Kidney epithelial cell (primary cell): ENCODE measurements at places on chromosomes 12 and 14. TPM values are rescaled to one million over a fixed set of nuclear protein-coding genes. Genes with fewer than 3 reads are reported as not detected.

TCL1A gene
- total RNA-seq, result not detected in 2 replicates

GRCh38 chr14:55297611-55298499, 26.6 kb downstream of the FBXO34 start:
- DNase-seq, result no peak

KIF5A gene
- total RNA-seq, result 1.2 and 1.9 TPM in 2 replicates

SVOP gene
- not detected in 2 replicates for total RNA-seq

IFNG-AS1 gene
- total RNA-seq, result not detected in 2 replicates

DNA sequence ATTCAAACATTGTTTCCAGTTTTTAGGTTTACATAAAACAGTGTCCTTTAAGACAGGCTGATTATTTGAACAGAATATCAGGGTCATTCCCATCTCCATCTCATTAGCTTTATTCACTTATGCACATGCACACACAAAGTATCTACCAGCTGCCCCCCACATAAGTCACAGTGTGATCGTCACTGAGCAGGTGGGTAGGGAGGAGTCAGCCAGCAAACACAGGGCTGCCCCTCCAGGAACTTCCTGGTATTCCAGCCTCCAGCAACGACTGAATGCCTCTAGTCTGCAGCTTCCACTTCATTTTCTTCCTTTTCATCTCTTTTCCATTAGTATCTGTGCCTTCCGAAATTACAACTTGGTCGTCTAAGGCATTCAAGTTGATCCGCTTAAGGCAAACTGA, 48.8 kb upstream of the FOXN3 start:
- DNase-seq, result no peak

SLC38A4 gene
- not detected in 2 replicates for total RNA-seq

HOXC5 gene
- 0.50 TPM in 1 of 2 replicates, not detected in the other for total RNA-seq

DNA sequence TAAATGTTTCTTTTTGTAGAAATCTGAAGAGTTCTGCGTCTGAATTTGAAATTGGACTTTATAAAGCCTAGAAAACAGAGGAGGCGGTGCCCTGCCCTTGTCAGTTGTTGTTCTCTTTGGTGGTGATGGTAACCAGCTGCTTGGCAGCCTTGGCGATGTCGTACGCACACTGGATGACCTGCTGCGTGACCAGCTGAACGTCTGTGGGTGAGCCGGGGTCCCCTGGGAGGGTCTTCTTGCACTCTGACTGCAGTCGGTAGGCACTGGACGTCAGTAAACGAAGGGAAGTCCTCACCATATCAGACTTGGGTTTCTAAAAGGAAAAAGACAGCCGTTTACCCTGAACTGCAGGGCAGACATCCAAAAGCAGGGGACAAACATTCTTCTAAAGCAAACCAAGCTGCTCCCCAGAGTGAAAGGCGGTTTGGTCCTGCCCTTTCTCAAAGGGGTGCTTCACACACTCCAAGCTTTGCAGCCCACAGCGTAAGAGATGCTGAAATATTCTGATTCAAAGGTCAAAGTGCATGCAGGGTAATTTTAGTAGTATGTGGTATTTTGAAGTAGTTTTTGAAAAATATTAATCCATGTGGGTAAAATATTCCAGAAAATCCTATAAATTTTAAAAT, 32.9 kb downstream of the TCHP start:
- no peak for DNase-seq

DNA sequence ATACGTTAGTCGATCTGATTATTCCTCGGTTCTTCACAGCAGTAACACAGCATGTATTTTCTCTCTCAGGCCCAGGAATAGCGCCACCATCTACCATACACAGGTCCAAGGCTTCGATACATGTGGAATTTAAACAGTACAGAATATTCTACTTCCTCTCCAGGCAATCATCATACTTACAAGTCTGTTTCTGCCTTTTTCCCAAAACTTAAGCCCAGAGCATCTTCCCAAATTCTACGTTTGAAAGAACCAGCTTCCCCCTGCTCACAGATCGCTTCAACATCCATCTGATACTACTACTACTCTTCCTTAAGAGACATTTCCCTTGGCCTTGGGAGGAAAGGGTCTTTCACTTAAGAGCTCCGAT, 626 bp downstream of the TXNDC16 start:
- no peak for DNase-seq

GRCh38 chr14:100132903-100133510, 26.4 kb downstream of the DEGS2 start:
- no peak for DNase-seq

DNA sequence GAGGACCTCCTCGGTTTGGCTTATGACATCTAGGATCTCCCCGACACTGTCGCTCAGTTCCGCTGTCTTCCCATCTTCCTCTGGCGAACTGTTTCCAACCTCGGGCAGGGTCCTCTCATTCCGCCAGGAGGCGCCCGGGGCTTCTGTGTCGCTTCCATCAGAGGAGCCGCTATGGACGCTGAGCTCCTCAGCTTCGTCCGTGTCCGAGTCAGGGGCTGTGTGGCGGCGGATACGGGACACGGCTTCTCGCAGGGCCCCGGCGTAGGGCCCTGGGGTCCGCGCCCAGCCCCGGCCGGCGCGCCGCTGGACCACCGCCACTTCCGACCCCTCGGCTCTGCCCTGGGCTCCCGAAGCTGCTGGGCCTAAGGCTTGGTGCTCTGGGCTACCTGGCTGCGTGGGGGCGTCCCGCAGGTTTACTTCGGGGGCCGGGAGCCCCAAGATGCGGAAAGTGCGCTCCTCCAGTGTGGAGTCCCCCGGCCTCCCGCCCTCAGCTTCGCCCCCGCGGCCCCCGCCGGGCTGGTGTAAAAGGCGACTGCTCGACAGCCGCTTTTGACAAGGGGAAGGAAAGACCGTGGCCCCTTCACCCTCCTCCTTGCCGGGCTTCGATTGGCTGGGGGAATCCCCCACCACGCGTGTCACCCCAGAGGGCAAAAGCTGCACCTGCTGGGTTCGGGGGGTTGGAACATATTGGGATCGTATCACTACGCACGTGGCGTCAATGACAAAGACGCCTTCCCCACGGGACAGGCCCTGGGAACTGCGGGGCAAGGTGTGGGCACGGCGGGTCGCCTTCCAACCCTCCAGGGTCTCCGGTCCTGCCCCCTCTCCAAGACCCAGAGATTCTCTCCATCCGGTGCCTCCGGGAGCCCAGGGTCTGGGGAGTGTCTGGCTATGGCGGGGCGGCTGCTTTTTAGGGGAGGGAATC, 2.1 kb downstream of the DDN start:
- no peak for DNase-seq

TRIM9 gene
- 0.92 and 1.2 TPM in 2 replicates for total RNA-seq

DNA sequence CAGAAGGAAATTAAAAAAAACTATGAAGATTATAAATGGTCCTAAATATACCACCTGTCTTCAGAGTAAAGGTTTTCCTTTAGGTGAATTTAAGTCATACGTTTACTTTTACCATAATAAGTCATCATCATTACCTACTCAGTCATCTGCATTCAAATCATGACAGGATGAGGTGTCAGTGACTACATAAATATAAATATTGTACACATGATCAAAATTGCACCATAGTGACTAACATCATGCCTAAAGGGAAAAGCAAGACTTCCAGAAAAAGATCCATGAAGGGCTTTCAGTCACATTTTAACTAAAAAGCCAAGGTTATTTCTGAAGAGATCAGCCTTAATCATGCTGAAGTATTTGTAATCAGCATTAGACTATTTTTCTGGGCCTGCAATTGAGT, 759.9 kb upstream of the FLRT2 start:
- no peak for DNase-seq

GRCh38 chr14:22800346-22800745, 14.9 kb downstream of the SLC7A7 start:
- DNase-seq, result no peak

GRCh38 chr12:109513977-109514376, 36.5 kb downstream of the UBE3B start:
- DNase-seq, result no peak

KIF26A gene
- total RNA-seq, result 0.21 and 0.48 TPM in 2 replicates

DNA sequence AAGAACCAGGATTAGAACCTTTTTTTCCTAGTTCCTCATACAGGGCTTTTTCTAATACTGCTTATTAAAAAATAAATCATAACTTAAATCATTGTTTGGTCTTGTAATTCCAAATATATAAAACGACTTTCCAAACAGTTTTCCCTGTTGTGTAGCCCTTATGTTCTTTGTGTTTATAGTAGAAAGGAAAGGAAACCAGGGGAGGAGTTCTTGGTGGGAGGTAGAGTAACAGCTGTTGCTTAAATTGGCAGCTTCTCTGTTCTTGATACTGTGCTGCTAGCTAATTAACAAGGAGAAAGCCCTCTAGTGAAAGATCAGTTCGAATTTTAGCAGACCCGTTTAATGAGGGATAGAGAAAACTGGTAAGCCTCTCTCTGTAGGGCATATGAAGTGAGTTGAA, 15.0 kb downstream of the SRP54 start:
- DNase-seq, result no peak

DNA sequence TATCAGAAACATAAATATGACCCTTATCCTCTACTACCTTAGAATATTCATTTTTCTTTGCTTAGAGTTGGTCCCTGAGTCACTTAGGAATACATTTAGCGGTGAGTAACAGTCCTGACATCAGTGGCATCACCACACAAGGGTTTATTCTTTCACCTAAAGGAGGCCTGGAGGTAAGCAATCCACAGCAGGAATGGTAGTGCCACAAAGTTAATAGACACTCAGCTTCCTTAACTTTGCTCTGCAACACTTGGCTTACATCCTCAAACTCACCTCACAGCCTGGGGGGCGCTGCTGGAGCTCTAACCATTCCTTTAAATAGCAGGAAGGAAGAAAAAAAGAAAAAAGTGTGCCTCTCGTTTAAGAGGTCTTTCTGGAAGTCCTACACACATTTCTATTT, 29.1 kb downstream of the BBOF1 start:
- DNase-seq, result peak; percentile 25

RNASE4 gene
- 4.2 and 5.6 TPM in 2 replicates for total RNA-seq

KRT7 gene
- total RNA-seq, result 1,242 and 1,355 TPM in 2 replicates

- no peak for DNase-seq
Measured at GRCh38 chr12:5317556-5317955, 114.4 kb upstream of the NTF3 start.
